Activated CD4-positive, alpha-beta T cell treated with anti-CD3 and anti-CD28 coated beads for 24 hours (primary cell): ENCODE measurements at places on chromosomes 2 and 18.

DNA sequence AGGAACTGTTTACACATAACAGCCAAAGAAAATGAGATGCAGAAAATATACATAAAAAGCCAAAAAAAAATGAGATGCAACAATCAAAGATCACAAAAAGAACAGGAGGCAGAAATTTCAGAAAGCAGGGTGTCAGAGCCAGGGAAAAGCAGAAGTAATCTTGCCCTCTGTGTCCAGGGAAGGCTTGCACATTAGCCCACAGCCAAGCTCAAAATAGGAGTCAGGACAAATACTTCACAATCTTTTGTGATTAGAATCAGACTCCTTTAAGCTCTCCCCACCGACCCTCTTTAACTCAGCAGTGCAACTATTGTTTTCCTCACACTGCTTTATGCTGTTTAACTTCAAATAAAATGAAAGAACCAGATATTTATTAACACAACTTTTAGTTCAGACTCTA is 34.6 kb downstream of the IAH1 start:
- DNase-seq = no peak

- DNase-seq = no peak
Measured at GRCh38 chr2:231523451-231524285, 6.6 kb downstream of the NMUR1 start.

DNA sequence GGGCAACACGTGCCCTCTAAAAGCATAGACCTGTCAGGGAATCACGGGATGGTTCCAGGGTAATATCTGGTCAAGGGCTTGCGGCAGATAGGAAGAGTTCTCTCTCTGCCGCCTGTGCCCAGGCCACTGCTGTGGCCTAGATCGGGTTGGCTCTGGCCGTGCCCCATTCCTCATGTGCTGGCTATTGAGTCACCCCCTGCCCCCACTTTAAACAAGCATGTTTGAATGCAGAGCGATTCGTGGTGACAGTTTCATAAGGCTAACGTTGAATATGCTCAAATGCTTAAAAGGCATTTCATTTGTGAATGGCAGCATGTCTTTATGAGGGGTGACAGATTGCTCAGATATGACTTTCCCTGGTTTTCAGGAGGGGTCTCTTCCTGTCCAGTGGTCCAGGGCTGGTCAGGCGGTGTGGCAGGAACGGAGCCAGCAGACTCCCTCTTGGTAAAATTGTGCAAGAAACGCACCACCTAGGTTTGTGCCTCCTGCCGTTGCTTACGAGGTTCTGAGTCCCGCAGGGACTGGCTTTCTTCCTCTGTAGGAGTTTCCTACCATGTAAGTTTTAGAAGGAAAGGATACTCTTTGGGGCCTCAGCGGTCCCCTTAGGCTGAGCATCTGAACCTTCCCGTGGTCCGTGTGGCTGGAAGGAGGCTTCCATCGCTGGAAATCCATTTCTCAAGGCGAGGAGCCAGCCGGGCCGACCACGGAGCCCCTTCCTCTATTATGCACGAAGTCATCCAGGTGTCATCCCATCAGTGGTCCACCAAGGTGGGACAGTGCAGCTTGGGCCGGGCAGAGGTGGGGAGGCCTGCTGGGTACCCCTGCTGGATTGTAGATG is 50.2 kb downstream of the AGAP1 start:
- no peak for DNase-seq

DNA sequence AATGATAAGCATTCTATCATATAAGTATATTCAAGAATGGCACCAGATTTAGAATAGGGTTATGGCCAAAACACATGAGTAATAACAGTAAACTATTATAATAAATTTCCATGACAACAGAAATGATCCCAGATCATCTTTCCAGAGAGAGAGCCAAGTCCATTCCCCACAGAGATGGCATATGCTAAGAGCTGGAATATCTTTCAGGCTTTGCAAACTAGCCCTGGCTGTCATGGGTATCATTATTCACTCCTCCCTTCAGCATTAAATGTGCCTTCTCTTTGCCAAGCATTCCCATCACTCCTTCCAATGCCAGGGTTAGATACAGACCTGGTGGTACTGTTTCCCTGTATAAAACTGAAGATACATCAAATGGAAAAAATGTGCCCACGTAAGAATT is 10.9 kb downstream of the FEZ2 start:
- no peak for DNase-seq

GRCh38 chr2:65122313-65122712 is 7.6 kb downstream of the RAB1A start:
- no peak for DNase-seq

GRCh38 chr2:99988599-99988998 is 153.8 kb downstream of the AFF3 start:
- no peak for DNase-seq

DNA sequence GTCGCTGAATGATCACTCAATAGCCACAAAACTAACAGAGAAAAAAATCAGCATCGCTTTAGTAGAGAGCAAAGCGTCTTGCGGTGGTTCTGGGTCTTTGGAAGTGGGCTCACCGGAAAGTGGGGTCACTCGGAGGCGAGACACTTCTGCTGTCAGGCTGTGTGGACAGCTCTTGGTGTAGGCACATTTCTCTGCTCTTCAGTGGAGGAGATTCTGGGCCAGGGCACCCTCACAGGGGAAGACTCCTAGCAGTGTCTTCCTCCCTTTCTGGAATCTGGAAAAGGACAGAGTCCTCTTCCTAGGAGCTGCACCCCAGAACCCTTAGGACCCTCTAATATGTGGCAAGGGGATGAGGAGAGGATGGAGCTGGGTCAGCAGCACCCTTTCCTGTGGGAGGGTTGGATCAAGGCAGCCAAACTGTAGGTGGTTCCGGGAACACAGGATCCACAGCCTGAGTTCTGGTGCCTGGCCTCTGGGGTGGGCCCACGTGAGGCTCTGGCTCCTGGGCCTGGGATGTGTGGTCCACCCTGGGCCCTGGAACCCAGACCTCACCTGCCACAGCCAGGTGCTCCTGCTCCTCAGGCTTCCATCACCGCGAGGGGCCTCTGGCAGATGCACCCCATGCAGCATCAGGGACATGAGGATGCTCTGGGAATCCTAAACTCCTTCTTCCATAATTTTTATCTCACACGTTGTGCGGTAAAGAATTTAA is 25.1 kb downstream of the GPR35 start:
- no peak for DNase-seq
